ENCODE measurements at places on chromosomes 4 and X. TPM values are rescaled to one million over a fixed set of nuclear protein-coding genes. Genes with fewer than 3 reads are reported as not detected.

FRG2 gene
- not detected for polyA plus RNA-seq

FDCSP gene
- polyA plus RNA-seq: 0.75 TPM

RAB41 gene
- not detected for polyA plus RNA-seq

CDKL2 gene
- 0.32 TPM for polyA plus RNA-seq

LRCH2 gene
- polyA plus RNA-seq: 0.35 TPM

GLUD2 gene
- polyA plus RNA-seq: 0.52 TPM

SAGE1 gene
- polyA plus RNA-seq: not detected

SOWAHB gene
- 1.6 TPM for polyA plus RNA-seq

DCHS2 gene
- polyA plus RNA-seq: 0.02 TPM

ADAM29 gene
- not detected for polyA plus RNA-seq

PCDH19 gene
- 0.14 TPM for polyA plus RNA-seq

GLOD5 gene
- polyA plus RNA-seq: 0.15 TPM

SLC6A14 gene
- 0.92 TPM for polyA plus RNA-seq

GAGE12H gene
- polyA plus RNA-seq: not detected

COL4A6 gene
- 5.9 TPM for polyA plus RNA-seq

ZCCHC13 gene
- polyA plus RNA-seq: not detected

RNF150 gene
- 0.41 TPM for polyA plus RNA-seq

USP9X gene
- 13.7 TPM for polyA plus RNA-seq

NR0B1 gene
- 0.02 TPM for polyA plus RNA-seq

XAGE1B gene
- not detected for polyA plus RNA-seq

FAM47E gene
- 0.71 TPM for polyA plus RNA-seq

ART3 gene
- 0.31 TPM for polyA plus RNA-seq

PFKFB1 gene
- polyA plus RNA-seq: 0.26 TPM

PAK3 gene
- polyA plus RNA-seq: 0.06 TPM

P2RY4 gene
- polyA plus RNA-seq: 0.06 TPM

ADGRG2 gene
- 0.29 TPM for polyA plus RNA-seq

ARHGAP6 gene
- polyA plus RNA-seq: 1.7 TPM

BEX1 gene
- polyA plus RNA-seq: 0.14 TPM

ZNF711 gene
- 1.2 TPM for polyA plus RNA-seq

GNRHR gene
- 0.22 TPM for polyA plus RNA-seq

BEX5 gene
- polyA plus RNA-seq: 1.0 TPM

RAI2 gene
- 7.0 TPM for polyA plus RNA-seq

HSFX2 gene
- polyA plus RNA-seq: 0.21 TPM

RRH gene
- 0.06 TPM for polyA plus RNA-seq

MAGEB10 gene
- polyA plus RNA-seq: not detected

SUPT20HL2 gene
- polyA plus RNA-seq: not detected

HPSE gene
- 16.7 TPM for polyA plus RNA-seq

All from esophagus (tissue), 2 donors.